Osteocyte (in vitro differentiated cells): ENCODE measurements at places on chromosomes 7 and 10. TPM values are rescaled to one million over a fixed set of nuclear protein-coding genes. Genes with fewer than 3 reads are reported as not detected.

- no peak for DNase-seq
Measured at GRCh38 chr10:58322835-58323209, 12.0 kb upstream of the UBE2D1 start.

The FXYD4 gene
- total RNA-seq: not detected in 2 replicates

GRCh38 chr10:58016614-58017013, 251.1 kb downstream of the IPMK start:
- no peak for DNase-seq

The ZNF398 gene
- 17.7 and 19.4 TPM in 2 replicates for total RNA-seq

DNA sequence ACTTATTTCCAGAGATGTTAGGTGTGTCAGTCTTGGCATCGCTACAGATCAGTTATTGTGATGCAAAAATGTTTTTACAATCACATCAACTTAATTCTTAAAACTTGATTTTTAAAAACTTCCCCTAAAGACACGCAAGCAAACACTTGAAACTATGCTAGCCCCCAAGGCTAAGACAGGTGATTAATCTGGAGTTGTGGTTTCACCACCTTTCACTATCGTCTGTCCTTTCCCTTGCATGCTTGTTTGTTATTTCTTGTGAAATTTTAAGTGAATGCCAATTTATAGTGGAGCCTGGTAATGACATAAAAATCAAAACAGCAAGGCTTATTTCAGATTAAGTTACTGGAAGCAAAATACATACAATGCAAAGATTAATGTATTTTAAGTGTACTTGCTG, 70.4 kb downstream of the SLC35B4 start:
- no peak for DNase-seq

The OPN1SW gene
- not detected in 2 replicates for total RNA-seq

- peak; percentile 85 for DNase-seq
Measured at GRCh38 chr7:44309271-44310091, 15.9 kb downstream of the CAMK2B start.

The ZPBP gene
- total RNA-seq: not detected in 2 replicates
